ENCODE measurements at places on chromosomes 5 and 9.

GRCh38 chr9:123401879-123402513, 46.0 kb downstream of the CRB2 start:
- no peak for DNase-seq

DNA sequence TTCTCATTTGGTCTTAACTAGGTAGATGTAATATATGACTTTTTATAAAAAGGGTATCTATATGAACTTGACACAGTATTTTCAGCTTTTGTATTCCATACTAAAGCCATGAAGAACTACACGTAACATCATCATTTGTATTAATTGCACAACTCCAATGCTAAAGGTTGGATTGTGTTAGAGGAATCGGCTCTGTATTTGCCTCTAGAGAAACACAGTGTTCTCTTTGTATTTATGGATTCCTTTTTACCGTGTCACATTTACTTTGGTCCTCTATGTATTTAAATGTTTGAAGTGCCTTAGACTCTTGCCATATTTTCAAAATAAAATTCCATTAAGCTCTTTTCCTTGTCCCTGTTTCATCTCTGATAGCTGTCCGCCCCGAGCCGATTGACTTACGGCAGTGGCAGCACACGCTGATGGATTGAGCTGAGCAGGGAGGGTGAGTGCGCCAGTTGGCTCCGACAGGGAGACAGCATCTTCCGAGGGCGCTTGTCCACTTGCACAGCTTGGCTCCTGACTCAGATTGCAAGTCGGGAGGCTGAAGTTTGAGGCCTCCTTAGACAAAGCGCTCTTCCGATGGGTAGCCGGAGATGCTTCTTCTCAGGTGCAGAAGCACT, 95.6 kb upstream of the DMRT1 start:
- no peak for DNase-seq

- DNase-seq, result no peak
Measured at GRCh38 chr5:149852641-149853330, 91.8 kb downstream of the PDE6A start.

GRCh38 chr5:56356836-56357160, 123.7 kb upstream of the ANKRD55 start:
- DNase-seq, result no peak

GRCh38 chr5:134524826-134525682, at the start of gene JADE2:
JADE2 (plus strand) TSS chr5:134525670; CDS start chr5:134535858, 10,188 bp downstream.
- peak; percentile 88 for DNase-seq

- no peak for DNase-seq
Measured at GRCh38 chr9:85715587-85715986, 26.2 kb downstream of the AGTPBP1 start.

- no peak for DNase-seq
Measured at GRCh38 chr5:136200130-136200529, 7.2 kb upstream of the SMIM32 start.

- no peak for DNase-seq
Measured at GRCh38 chr5:135071311-135071710, 37.3 kb upstream of the PITX1 start.

DNA sequence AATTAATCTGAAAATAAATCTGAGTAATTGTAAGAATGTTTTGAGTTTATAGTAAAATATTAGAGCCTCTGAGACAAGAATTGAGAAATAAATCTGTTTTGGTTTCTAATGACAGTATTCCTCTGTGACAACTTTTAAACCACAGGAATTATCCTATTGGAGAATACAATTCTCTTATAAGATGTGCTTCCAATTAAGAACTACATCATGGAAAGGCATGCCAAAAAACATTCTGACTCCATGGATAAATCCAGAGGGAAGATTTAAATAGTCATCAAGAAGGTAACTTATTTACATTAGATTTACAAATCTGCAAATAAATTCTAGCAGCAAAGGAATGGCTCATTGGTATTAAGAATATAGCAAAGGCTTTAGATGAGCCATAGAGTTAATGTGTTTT, 178.3 kb upstream of the ACOT12 start:
- no peak for DNase-seq

DNA sequence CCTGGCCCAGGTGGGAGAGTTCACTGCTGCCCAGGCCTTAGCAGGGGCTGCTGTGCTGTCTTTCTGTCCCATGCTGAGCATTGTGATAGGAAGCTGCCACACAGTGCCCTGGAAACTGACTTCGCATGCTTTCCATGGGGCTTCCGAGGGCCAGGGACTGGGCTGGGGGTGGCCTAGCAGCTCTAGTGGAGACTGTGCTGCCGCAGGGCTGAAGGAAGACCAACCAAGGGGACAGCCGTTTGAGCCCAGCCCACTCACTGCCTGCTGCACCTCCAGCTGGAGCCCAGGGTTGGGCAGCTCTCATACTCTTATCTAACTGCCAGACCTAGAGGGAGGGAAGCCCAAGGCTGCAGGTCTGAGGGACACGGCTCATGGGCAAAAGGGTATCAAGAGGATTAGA, 79.2 kb downstream of the RGS3 start:
- DNase-seq, result no peak

- DNase-seq, result peak; percentile 38
Measured at GRCh38 chr9:77011973-77012821, 7.3 kb upstream of the FOXB2 start.

DNA sequence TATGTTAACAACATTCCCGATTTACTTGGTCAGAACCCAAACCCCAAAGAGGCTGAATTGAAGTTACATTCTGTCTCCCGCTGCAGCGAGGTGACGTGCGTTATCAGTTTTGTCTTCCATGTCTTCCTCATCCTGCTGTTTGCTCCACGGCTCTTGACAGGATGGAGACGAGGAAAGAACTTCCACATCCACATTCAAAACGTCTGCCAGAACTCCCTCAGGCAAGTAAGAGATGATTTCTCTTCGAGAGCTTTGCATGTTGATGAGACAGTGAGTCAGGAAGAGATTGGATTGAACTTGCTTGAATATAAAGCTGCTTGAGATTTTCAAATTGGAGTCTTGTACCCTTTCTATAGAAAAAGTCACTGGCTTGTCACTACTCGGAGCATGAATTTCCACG, 242.6 kb downstream of the AUH start:
- no peak for DNase-seq

- no peak for DNase-seq
Measured at GRCh38 chr5:87361031-87361445, 51.7 kb downstream of the CCNH start.

- DNase-seq, result no peak
Measured at GRCh38 chr5:19891658-19892057, 96.3 kb downstream of the CDH18 start.

- no peak for DNase-seq
Measured at GRCh38 chr9:131588396-131588795, 43.1 kb downstream of the PRRT1B start.

GRCh38 chr9:10112070-10112469, 500.7 kb downstream of the PTPRD start:
- DNase-seq, result no peak

DNA sequence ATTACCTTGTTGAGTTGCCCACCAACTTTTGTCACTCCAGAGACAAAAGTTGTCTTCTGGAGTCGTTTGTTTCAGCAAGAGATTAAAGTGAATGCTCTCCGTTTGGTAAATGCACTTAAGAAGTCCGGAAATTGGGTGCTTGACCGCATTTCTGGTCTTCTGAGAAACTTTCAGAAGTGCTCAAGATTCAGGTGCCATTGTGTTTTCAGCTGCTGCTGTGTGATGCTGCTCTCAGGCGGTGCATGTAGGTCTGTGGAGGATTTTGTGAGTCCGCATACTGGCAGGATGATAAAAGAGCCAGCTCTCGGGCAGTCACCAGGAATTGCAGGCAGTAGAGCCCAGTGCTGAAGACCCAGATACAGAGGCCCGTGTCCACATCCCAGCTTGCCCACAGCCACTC, 5.9 kb upstream of the NFIL3 start:
- no peak for DNase-seq

GRCh38 chr9:13137426-13137825, 142.1 kb downstream of the MPDZ start:
- DNase-seq, result no peak
